ENCODE measurements at places on chromosomes 4 and X.

GRCh38 chrX:20514358-20514757, 247.6 kb upstream of the RPS6KA3 start:
- DNase-seq, result no peak

DNA sequence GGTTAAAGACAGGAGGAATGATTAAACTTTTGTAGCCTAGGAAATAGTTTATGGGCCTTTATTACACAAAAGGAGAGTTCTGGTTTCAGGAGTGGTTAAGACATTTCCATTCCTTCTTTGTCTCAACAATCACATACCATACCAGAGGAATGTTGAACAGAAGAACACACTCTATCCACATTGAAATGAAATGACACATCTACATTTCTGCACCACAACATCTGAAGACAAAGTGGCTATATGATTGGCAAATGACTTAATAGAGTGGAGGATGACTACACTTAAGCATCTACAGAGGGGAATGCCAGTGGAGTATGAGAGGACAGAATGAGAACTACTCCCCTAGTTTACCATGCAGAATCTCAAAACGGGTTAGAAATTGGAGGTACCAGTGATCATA, 8.0 kb downstream of the CYP2U1 start:
- no peak for DNase-seq

DNA sequence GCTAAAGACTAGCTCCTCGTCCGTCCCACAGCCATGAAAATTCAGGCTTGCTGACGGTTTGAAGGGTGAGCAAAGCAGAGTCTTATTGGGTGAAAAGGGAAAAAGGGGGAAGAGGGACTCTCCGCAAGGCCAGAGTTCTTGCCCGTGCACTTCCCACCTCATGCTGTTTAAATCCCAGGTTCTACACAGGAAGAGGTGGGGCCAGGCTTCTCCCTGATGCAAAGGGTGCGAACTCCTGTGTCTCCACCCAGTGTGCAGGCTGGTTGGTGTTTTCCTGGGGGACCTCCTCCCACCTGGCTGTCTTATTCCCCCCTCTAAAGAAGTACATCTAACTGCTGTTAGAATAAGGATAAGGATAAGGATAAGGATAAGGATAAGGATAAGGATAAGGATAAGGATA, 18.0 kb upstream of the LANCL3 start:
- DNase-seq, result no peak

GRCh38 chrX:50973199-50973598, 62.7 kb downstream of the BMP15 start:
- no peak for DNase-seq

DNA sequence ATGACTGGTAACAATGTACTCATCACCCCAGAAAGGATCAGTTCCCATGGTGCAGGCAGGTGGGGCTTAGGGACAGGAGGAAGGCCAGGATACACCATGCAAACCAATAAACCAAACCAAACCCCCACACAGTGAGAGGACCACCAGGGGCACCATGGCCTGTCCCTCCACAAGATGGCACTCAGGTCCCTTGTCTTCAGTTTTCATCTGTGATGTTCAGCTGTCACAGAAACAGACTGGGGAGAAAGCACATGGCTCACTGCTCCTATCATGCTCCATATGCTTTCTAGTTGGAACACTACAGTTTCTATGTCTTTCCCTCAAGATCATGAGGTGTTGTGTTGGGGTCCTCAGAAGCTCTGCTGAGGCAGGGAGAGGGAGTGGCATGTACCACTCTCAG, 10.1 kb downstream of the HS3ST1 start:
- DNase-seq, result no peak
